Putamen (tissue), 1 donor: ENCODE measurements at places on chromosomes 1 and 21.

GRCh38 chr1:219050086-219050821 lies 123.4 kb upstream of the LYPLAL1 start:
- DNase-seq, result no peak

- no peak for DNase-seq
Observed at GRCh38 chr1:47551971-47552528, 114.2 kb downstream of the FOXD2 start.

- DNase-seq, result no peak
Observed at GRCh38 chr1:39943471-39944290, 11.3 kb upstream of the MFSD2A start.

GRCh38 chr1:145963265-145964019 lies 933 bp downstream of the ANKRD34A start:
- DNase-seq, result no peak

GRCh38 chr1:150235294-150235851 lies 539 bp downstream of the ANP32E start:
- DNase-seq, result peak; percentile 7

DNA sequence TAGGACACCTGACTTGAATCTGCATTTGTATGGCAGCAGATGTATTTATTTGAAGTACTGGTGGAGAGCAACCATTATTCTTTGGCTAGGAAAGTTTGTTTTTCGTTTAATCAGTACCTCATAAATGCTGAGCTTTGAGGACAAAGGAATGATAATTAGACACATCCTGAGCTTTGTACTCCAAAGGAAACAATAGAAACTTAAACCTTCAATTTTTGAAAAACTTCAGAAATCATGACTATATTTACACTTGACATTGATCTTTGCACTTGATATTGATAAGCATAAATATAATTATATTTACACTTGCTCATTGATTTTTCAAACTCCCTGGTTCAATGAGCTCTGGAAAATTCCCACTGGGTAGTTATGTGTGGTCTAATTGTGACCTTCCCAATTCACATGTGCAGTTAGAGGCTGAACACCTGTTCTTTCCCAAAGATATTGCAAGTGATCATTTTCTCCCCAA lies 10.7 kb downstream of the PATJ start:
- no peak for DNase-seq

- no peak for DNase-seq
Observed at GRCh38 chr1:153509729-153510354, 25.9 kb downstream of the S100A6 start.

DNA sequence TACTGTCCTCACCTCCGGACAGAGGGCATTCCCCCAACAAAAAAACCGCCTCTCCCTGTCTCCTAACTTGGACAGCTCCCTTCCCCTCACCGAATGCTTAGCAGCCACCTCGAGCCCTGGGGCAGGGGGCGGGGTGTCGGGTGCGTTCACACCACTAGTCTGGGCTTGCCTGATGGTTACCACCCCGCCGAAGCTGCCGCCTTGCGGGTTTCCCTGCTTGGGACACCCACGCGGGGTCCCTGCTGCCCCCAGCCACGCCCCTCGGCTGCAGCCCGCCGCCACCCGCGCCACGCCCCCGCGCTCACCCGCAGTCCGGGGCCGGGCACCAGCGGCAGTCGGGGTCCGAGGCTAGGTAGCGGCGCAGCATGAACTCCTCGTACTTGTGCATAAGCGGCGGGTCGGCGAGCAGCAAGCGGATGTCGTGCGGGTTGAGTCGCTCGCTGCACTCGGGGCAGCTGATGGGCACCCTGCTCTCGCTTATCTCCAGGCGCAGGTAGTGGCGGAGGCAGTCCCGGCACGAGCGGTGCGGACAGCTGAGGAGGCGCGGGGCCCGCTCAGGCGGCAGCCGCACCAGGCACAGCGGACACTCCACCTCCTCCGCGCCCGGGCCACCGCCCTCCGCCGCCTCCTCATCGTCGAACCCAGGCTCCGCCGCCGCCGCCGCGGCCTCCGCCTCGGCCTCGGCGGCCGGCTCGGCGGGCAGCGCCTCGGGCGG lies 706 bp downstream of the RNF19B start:
- DNase-seq, result no peak

- DNase-seq, result no peak
Observed at GRCh38 chr1:34926156-34926555, 3.3 kb downstream of the DLGAP3 start.

DNA sequence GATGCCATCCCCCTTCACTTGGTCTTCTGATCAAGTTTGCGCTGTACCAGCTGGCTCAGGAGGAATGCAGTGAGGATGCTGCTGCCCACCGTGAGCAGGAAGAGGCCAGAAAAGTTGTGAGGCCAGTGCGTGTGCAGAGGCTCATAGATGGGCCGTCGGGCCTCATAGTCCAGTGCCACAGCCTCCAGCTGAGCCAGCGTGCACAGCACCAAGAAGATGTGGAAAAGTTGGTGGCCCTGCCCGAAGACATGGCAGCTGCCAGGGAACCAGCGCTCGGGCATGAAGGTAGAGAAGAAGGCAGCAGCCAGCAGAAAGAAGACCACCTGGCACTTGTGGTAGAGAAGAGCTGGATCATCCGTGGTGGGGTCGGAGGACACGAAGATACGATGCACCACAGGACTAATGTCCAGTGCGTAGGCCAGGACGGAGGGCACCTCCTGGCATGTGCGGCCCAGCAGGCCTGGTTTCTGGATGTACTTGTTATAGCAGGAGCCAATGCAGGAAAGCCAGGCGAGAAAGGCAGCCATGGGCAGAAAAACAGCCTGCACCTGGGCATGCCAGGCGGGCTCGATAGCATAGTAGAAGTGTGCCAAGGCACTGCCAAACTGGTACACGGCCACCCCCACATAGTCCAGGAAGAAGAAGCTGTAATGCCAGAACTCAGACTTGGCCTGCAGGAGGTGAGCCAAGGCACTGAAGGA lies 3.7 kb upstream of the AUNIP start:
- DNase-seq, result no peak

- peak; percentile 63 for DNase-seq
Observed at GRCh38 chr1:163071405-163072255, 2.5 kb downstream of the RGS4 start.

DNA sequence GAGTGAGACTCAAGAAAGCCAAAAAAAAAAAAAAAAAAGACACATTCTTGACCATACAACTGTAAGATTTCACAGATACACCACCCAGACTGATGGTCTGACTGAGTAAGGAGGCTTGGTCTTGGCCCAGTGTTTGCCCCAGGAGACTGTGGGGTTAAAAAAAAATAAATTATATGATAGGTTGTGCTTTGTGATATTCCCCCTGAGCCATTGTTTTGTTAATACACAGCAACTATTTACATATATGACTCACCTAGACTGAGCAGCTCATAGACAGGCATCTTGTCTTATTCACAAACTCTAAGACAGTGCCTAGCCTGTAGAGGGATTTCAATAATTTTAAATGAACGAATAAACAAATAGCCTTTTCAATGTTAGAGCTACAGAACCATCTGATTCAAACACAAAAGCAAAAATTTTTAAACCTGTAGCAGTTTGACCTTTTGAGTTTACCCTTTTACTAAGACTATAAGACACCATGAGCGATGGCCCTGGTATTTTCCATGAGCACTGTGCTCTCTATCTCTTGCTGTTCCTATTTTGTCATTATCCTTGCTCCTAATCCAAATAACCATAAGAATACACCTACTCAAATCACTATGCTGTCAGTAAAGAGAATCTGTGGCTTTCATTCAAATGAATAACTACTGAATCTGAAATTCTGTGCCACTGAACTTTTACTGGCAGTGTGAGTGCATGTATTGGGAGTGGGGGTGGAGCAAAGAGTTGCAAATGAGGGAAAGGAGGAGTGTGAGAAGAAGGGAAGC lies 199.4 kb upstream of the PTBP2 start:
- DNase-seq, result peak; percentile 38

GRCh38 chr1:109632671-109633346 lies 13.2 kb downstream of the AMPD2 start:
- DNase-seq, result no peak

DNA sequence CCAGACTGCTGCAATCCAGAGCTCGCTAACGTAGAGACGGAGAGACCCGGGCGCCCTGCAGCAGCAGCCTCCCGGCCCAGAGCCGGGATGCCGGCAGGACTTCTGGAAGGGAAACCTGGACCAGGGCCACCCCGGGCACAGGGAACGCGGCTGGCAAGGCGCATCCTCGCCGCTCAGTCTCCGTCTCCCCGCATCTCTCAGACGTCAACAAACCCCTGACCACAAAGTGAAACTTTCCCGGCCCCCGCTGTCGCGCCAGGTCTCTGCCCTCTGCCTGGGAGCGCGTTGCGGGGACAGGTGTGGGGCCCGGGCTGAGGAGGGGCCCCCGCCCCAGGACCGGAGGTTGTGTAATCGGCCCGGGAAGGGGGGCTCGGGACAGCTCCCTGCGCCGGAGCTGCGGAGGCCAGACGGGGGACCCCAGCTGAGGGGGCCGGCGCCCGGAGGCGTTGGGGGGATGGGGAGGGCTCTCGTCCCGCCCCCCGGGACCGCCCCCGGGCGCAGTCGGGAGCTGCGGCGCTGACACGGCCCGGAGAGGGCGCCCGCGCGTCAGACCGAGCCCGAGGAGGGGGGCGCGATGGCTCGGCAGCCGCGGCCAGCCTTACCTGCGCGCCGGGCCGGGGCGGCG lies 116.6 kb upstream of the HIVEP3 start:
- DNase-seq, result peak; percentile 75

DNA sequence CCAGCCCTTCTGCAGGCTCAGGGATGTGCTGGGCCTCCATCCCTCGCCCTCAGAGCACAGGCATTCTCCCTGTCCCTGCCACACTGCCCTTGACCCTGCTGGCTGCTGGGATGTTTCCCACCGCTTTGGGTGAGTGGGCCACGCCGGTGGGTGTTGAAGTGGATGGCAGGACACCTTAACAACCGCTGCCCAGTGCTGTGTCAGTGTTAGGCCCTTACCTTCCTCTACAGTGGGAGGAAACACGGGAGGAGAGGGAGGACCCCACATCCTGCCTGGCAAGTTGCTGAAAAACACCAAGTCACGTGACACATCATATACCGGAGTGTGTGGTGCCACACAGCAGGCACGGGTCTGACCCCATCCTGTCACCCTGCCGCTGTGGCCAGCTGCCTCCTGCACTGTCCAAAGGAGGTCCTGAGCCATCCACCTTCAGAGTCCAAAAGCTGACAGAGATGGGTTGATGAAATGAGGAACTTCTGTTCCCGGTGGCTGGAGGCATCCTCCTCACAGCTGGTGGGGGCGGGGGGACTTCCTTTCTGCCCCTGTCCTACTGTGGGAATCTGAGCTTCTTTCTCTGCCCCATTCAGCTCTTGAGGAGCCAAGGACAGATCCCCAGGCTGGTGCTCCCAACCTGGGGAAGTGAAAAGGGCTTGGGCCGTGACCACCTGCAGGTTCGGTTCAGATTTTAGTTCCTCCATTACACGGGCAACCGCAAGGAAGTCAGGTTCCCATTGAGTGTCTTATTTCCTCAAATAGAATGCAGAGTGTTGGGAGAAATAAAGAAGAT lies 3.2 kb upstream of the THEMIS2 start:
- no peak for DNase-seq

- no peak for DNase-seq
Observed at GRCh38 chr1:28871631-28872401, 42.6 kb upstream of the EPB41 start.

DNA sequence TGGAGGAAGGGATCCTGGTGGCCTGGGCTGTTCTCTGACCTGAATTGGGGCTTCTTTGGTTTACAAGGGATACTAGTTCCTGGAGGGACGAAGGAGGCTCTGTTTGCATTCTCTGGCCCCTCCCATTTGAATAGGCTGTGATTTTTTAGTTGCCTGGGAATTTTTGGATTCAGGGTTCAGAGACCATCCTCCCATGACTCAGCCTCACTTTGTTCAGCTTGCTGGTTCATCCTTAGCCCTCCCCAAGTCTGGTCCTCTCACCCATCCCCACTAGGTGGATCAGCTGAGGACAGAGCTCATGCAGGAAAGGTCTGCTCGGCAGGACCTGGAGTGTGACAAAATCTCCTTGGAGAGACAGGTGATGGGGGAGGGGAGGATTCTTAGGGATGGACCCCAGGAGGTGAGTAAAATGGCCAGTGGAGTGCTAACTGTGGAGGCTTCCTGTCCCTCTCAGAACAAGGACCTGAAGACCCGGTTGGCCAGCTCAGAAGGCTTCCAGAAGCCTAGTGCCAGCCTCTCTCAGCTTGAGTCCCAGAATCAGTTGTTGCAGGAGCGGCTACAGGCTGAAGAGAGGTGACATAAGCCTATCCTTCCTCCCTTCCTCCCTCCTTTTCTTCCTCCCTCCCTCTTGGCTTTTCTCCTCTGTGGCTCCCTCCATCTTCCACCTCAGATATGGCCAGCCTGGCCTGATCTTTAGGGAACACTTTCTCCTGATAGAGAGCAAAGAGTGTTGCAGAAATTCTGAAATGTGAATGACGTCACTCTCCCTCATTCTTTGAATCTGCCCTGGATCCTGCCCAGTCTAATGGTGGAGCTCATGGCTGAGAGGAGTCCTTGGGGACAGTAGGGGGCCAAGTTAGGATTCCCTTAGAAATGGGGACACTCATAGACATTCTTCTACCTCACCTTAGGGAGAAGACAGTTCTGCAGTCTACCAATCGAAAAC lies 4.5 kb upstream of the TUFT1 start:
- DNase-seq, result no peak

GRCh38 chr21:24014381-24014780 lies 1592.9 kb downstream of the MRPL39 start:
- no peak for DNase-seq

DNA sequence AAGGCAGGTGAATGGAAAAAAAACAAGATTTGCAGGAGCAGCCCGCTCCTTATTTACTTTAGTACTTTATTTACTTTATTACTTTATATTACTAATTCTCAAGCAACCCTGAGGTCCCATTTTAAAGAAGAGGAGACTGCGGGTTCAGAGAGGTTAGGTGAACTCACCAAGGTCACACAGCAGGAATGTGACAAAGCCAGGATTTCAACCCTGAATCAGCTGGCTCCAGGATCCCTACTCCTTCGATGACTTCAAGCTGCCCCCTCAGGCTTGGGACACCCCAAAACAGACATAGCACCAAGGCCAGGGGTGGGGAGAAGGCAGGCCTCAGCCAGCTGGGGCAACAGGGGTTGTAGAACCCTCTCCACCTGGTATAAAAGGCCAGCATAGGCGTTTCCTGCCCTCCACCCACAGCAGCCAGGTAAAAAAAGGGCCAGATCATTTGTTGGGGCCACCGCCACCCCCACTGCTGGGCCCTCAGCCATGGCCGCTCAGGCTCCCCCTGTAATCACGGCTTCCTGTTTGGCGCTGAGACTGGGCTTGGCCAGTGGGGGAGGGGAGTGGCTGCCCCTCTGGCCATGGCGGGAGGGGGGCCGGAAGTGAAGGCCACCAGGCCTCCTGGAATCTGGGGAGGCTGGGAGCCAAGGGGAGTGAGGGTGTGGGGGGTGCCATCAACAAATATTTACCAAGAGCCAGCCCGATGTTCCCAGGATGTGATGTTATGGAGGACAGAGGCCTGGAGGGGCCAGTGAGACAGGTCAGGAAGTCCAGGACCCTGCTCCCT lies 6.6 kb downstream of the SDC3 start:
- DNase-seq, result no peak

GRCh38 chr1:231714440-231714839 lies 87.8 kb downstream of the DISC1 start:
- no peak for DNase-seq
